ENCODE measurements at places on chromosomes 2 and 18. TPM values are rescaled to one million over a fixed set of nuclear protein-coding genes. Genes with fewer than 3 reads are reported as not detected.

The AQP12B gene
- polyA plus RNA-seq: not detected

The HOXD12 gene
- not detected for polyA plus RNA-seq

The SPR gene
- polyA plus RNA-seq: 22.0 TPM

The PCGF1 gene
- polyA plus RNA-seq: 19.2 TPM

The MC4R gene
- not detected for polyA plus RNA-seq

The CCDC141 gene
- polyA plus RNA-seq: not detected

DNA sequence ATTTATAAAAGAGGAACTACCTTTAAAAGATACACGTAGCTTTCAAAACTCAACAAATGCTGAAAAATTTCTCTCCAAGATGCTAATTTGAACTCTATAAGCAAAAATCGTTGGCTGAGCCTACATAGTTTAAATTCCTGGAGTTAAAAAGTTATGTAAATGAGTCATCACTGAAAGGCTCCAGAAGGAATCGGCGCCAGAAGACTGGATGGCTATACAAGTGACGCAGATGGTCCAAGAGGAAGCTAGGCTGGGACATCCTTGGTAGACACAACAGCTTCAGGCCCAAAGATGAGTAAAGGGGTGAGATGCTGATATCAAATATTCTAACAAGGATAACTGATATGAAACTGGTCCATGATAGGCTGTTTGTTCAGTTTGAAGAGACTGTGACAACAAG, 22.8 kb upstream of the DNAH6 start:
- DNase-seq: peak; percentile 60

GRCh38 chr18:44625386-44625785, 55.3 kb upstream of the SETBP1 start:
- DNase-seq: no peak

DNA sequence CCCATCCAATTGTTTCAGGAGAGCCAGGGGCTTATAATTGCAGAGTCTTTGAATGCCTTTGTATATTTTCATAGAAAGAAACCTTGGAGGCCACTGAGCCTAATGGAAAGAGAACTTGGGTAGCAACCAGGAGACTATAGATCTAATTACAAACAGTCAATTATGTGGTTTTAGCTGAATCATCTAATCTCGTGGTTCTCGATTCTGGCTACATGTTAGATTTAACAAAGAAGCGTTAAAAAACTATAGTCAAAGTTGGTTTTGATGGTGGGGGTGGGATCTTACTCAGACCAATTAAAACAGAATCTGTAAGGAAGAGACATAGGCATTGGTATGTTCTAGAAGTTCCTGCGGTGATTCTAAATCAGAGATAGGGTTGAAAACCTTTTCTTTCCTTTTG, 344.1 kb downstream of the CNTNAP5 start:
- DNase-seq: no peak

DNA sequence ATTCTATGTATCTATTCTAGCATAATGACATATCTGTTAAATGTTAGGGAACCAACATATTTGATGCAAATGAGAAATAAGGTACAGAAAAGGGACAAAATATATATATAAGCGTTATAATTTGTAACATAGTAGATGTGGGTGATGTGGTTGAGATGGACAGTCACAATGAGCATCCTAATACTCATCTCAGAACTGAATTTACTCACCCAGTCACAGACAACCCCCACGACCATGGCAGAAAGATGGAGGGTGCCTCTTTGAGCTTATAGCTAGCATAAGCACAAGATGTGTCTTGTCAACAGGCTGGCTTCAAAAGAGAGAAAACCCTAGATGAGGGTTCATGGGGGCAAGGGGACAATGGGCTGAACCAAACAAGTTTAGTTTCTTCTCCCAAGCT, 9.1 kb upstream of the DSG3 start:
- DNase-seq: no peak

GRCh38 chr2:109207176-109207575, 78.2 kb downstream of the SH3RF3 start:
- no peak for DNase-seq

- no peak for DNase-seq
Observed at GRCh38 chr2:16559278-16560067, 106.2 kb downstream of the CYRIA start.

GRCh38 chr2:26619521-26619951, 21.6 kb downstream of the CIB4 start:
- no peak for DNase-seq

DNA sequence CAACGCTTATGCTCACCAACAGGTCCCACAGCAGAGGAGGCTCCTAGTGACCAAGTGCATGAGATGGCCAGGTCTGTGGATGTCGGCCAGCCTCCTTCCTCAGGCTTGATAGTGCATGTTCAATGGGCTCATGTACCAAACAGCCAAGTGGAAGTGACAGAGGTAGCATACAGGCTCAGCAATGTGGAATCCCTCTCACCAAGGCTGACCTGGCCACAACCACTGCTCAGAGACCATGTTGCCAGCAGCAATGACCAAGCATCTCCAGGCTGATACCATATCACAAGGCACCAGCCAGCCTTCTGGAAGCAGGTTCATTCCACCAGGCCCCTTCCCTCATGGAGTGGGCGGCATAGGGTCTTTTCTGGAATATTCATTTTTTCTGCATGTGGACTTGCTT, 61.5 kb downstream of the REEP1 start:
- no peak for DNase-seq

DNA sequence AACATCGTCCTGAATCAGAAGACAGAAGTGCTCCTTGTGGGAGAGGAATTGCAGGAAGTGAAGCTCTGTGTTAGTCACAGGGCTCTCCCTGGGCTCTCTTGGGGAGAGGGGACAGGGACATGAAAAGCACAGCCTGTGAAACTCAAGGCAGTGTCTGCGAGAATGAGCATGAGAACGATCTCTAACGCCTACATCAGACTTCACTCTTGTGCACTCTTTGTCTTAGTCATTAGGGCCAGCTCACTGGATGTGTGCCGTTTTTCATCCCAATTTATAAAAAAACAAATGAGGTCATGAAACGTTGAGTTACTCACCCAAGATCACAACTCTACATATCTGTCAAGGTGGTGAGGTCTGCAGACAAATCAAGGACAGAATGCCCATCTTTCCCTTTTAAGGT, 27.0 kb upstream of the TWIST2 start:
- no peak for DNase-seq

DNA sequence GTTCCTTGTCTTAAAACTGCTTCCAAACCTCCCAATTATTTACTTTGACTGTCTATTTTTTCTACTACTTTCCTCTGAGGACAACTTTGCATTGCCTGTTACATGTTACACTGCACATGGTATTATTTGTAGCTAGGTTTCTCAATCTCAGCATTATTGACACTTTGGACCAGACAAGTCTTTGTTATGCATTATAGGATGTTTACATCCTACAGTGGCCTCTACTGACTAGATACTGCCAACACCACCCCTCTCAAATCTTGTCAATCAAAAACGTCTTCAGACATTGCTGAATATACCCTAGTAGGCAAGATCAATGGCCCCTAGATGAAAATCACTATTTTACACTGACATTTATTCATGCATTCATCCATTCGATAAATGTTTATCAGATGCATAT, 129.6 kb upstream of the DNAJC10 start:
- no peak for DNase-seq

- peak; percentile 28 for DNase-seq
Observed at GRCh38 chr2:225354281-225354774, 45.2 kb upstream of the NYAP2 start.

GRCh38 chr2:54634564-54635511, 88.6 kb upstream of the EML6 start:
- DNase-seq: peak; percentile 92

GRCh38 chr2:85852937-85853498, 35.8 kb downstream of the ST3GAL5 start:
- no peak for DNase-seq

- no peak for DNase-seq
Observed at GRCh38 chr2:200449149-200449548, 60.7 kb downstream of the KCTD18 start.

DNA sequence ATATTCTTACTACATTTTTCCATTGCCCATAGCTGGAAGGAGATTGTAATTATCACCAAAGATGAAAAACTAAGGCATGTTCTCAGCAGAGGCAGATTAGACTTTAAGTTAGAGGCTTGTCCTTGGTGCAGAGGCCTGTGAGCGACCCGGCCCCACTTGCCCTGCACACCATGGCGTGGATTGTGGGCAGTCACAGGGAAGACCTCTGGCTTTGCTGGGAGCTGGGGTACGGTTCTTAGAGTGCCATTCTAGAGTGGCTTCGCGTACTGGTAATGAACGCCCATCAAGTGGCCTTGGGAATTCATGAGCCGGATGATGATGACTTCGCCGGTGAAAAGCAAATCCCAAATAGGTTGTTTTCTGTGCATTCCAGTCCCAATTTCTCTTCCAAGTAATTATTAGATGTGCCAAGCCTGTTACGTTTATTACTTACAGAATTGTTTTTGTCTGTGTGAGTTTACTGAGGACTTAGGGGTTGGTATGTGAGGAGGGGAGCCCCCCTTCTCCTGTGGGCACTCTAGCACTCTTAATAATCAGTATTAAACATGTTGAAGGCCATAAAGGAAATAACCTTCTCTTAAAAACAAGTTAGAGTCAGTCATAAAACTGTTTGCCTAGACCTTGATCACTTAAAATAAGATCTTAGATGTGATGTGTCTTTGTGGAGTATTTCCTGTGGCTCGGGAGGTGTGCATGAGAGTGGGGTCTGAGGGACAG, 90.6 kb downstream of the LDLRAD4 start:
- DNase-seq: no peak
